T-helper 1 cell treated with Interleukin-12 subunit alpha and Interleukin-12 subunit beta and Interleukin-4 antibody, amounts not matched to agents 30 ng/mL and 1 ng/mL, for 36 hours (primary cell): ENCODE measurements at places on chromosomes 5 and 9. TPM values are rescaled to one million over a fixed set of nuclear protein-coding genes. Genes with fewer than 3 reads are reported as not detected.

GADD45G gene
- total RNA-seq: 33.7 and 34.2 TPM in 2 replicates

WDR31 gene
- 1.2 and 2.0 TPM in 2 replicates for total RNA-seq

CSF2 gene
- 240 and 246 TPM in 2 replicates for total RNA-seq

FREM1 gene
- total RNA-seq: 0.02 TPM in 1 of 2 replicates, not detected in the other

GABRP gene
- not detected in 2 replicates for total RNA-seq

MVB12B gene
- 7.7 and 9.1 TPM in 2 replicates for total RNA-seq

LURAP1L gene
- total RNA-seq: not detected in 2 replicates

PCDHAC1 gene
- not detected in 2 replicates for total RNA-seq

UGT3A1 gene
- not detected in 2 replicates for total RNA-seq

SERINC5 gene
- 50.5 and 53.1 TPM in 2 replicates for total RNA-seq

SPATA31A7 gene
- total RNA-seq: not detected in 2 replicates
